ENCODE measurements at places on chromosomes 2 and 18. TPM values are rescaled to one million over a fixed set of nuclear protein-coding genes. Genes with fewer than 3 reads are reported as not detected.

Gene EML6
- 0.55 TPM for total RNA-seq

Gene CDH20
- total RNA-seq = not detected

Gene LDLRAD4
- 17.5 TPM for total RNA-seq

Gene PFN4
- total RNA-seq = not detected

Gene RTKN
- 0.71 TPM for total RNA-seq

Gene LIPG
- total RNA-seq = 0.16 TPM

Gene CABYR
- total RNA-seq = not detected

Gene IL37
- total RNA-seq = not detected

Gene KCNJ13
- not detected for total RNA-seq

Gene DAW1
- total RNA-seq = not detected

Gene RNMT
- 58.8 TPM for total RNA-seq

Gene C2orf66
- not detected for total RNA-seq

Gene NPPC
- total RNA-seq = 0.79 TPM

Gene KYNU
- 0.83 TPM for total RNA-seq

Gene ERICH2
- total RNA-seq = not detected

Gene REG1B
- 1.7 TPM for total RNA-seq

Gene ABCG8
- 0.05 TPM for total RNA-seq

Gene MC2R
- total RNA-seq = not detected

Gene TMEM169
- 0.08 TPM for total RNA-seq

Gene ASPRV1
- 0.54 TPM for total RNA-seq
